ENCODE measurements at places on chromosomes 6 and 20.

DNA sequence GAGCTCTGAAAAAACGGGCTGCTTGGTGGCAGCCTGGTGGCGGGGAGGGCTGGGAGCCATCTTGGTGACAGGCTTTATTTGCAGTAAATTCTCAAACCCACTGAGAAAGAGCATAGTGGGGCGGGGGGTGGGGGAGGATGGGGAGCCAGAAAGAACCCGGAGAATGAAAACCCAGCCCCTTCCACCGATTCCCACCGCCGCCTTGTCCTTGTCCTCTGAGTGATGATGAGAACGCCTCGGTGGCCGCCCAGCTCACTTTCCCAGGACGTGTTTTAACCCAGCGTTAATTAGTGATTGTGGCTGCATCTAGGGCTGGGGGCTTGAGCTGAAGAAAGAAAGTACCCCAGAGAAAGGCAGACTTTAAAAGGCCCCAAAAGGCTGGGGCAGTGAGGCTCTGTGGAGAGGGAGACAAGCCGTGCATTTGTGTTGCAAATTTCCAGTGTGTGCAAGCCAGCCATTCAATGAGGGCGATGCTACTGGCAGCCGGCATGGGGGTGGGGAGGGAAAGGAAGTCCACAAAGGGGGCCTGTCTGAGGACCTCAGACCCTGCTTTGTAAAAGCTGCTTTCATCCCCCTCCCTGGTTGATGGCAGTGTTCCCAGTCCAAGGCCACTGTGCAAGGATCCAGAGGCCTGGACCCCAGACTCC, 6.2 kb upstream of the GHRH start:
- DNase-seq = no peak

DNA sequence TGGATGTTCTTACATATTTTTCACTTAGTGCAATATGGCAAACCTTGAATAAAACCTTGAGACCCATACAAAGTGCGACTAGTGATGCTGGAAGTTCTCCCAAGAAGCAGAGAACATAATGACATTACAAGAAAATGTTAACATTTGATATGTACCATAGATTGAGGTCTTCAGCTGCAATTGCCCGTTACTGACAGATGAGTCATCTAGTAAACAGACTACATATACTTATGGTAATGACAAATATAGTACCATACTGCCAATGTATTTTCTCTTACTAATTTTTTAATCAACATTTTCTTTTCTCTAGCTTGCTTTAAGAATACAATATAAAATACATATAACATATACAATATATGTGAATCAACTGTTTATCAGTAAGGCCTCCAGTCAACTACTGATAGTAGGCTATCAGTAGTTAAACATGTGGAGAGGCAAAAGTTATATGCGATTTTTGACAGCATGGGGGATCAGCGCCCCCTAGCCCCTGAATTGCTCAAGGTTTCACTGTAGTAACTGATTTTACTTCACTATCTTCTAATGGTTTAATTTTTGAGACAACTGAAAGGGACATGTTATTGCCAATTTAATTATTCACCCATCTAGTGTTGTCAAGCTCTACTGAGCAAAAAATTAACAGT, 166.7 kb upstream of the ADGRB3 start:
- DNase-seq = no peak

DNA sequence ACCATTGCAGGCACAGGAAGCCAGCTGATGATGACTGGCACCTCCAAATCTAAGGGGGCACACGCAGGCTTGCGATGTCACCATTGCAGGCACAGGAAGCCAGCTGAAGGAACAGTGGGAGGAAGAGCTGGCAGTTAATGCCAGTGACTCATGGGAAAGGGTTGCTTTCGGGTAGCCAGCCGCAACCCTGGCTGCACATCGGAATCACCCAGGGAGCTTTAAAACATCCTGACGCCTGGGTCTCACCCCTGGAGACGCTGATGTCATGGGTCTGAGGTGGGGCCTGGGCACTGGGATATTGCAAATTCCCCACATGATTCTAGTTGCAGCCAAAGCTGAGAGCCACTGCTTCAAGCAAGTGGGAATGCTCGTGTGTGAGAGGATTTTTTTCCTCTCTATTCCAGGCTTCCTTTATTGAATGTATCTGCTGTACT, 16.1 kb upstream of the CCN6 start:
- no peak for DNase-seq

- DNase-seq = no peak
Measured at GRCh38 chr6:2630359-2630758, 120.4 kb downstream of the MYLK4 start.

DNA sequence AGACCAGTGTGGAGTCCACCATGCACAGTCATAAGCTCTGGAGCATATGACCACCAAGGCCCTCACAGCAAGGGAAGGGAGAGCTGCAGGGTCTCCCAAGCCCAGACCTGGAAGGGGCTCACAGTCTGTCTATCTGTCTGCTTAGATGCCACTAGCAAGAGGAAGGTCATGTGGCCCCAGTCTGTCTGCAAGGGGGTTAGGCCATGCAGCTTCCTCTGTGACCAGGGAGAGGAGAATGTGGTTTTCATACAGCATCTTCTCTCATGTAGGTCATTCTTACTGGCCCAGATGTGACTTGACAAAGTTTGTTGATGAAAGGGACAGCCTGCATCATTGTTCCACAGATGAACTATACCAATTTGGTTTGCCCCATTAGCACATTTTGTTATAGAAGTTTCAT, 260.8 kb downstream of the FARS2 start:
- DNase-seq = no peak

DNA sequence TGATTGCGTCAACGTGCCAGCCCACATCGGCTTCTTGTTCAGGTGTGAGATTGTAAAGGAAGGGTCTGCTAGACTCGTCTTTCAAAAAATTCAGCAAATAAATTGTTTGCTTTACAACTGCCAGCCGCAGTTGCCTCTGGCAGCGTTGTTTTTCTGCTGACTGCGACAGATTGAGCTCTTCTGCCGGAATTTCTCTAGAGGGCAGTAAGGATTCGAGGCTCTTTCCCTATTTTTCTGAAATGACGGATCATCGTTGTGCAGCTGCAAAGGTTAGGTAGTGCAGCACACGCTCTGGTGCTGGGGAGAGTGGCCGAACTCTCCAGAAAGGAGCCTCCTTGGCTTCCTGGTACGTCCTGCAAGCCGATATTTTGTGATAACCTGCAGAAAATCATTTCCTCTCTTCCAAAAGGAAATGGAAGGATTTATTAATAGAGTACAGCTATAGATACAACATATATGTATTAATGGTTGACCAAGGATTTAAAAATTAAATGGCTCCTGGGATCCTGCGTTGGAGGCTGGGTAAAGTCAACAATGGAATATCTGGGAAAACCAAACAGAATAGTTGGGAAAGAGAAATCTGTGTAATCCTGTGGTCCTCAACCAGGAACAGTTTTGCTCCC, 121.9 kb upstream of the ZFP64 start:
- no peak for DNase-seq

DNA sequence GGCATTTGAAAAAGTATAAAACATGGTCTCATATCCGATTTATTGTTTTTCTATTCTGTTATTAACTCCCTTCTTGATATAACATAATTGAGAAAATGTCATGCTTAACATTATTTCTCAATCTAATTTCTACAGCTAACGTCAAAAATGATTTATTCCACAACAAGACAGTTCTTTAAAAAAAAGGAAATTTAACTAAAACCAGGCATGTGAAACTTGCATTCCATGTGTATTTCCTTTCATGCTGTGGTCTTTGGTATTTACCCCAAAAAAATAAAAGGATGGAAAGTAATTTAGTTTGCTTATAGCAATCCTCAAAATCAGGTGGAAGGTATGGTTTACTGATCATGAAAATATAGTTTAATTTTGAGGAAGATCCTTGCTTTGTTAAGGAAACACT, 142.8 kb downstream of the COL21A1 start:
- DNase-seq = no peak

DNA sequence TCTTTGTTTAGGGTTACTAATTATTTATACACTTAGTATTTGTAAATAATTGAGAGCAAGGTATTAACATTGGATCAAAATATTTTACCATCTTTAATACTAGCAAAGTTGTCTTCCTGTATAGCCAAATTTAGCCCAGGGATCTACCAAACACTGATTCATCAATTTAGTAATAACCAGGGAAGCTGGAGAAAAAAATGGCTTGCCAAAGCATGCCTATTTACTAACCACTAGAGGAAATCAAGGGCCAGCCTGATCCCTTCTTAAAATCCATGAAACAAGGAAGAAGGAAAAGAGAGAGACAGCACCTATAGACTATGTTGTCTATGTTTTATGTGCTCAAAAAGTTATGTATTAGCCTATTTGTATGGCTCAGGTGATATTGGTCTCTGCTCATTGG, 450.3 kb upstream of the GJE1 start:
- no peak for DNase-seq

DNA sequence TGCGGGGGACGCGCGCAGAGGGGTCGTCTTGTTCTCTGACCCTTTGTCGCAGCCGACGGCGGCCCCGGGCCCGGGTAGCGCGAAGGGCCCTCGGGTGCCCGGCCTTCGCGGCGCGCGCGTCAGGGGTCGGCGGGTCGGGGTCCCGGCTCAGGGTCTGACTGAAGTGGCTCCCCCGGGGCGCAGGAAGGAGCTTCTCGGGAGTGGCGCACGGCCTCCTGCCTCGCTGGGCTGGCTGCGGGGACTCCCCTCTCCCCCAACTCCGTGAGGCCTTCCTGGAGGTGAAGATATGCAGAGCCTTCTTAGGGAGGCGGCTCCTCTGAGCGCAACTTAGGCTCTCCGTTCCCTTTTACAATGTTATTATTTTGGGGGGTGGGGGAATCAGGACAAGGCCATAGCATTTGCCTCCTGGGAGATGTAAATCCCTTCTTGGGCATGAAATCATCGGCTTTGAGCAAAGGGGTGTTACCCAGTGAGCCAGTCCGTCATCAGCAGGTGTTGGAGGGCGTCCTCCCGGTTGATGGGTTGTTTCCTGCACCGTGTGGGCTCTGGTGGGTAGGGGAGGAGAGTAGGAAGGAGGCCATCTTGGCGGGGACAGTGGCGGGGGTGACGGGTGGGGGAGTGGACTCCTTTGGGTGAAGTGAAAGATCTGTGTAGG, 523 bp downstream of the CDS2 start:
- peak; percentile 79 for DNase-seq

DNA sequence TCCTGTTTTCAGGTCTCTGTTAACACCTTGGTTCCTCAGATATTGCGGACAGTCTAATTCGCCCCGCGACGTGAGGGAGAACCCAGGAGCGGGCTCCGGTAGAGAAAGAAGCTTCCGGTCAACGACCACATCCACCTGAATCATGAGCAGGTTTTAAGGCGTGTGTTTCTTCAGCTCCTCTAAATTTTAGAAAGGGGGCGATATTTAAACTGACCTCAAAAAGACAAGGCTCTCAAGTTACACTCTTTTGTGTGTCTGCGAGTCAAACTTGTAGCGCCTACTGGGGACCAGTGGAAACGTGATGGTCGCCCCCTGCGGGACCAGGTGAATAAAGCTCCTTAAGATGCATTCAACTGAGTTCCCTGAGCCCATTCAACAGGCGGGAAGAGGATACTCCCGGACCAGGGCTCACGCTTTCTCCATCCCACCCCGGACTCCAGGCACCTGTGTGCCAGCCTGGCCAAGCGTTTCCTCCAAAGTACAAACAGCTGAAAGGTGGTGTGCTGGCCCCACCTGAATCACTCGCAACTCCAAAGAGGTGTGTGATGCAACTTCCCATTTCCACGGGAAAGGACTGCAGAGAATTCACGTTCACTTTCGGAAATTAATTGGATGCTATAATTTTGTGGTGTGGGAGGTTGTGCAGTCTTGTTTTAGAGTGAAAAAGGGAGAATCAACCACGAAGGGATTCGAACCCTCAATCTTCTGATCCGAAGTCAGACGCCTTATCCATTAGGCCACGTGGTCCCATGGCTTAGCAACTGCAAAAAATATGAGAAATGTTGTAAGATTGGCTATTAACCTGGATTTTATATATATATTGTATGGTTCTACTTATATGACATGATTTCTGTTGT, 17.0 kb downstream of the GPX5 start:
- DNase-seq = peak; percentile 58

GRCh38 chr6:152979116-152979515, 3.7 kb downstream of the FBXO5 start:
- no peak for DNase-seq

DNA sequence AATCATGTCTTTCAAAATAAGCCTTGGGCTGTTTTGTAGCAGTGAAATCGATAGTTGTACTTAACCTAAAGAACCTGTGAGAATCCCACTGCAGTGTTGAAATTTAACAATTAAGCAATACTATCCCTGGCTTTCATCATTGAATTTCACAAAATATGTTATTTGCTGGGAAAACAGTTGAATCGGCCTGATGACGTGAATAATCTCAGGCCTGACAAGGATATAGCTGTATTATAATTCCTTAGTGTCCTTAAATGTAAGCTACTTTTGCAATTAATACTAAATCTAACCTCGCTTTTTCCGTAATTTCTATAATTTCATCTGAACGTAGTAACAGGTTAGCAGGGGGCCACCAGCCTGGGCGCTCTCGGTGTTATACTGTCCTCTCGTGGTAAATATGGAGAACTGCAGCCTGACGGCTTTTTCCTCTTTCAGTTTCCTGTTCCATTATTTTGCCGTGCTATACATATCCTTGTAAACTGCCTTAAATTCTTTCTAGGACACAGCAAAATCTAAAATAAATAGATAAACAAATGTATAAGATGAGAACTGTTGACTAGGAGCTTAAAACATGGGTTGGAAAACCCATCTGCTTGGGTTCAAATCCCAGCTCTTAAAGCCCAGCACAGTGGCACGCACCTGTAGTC, 24.0 kb downstream of the MTFR2 start:
- peak; percentile 46 for DNase-seq

DNA sequence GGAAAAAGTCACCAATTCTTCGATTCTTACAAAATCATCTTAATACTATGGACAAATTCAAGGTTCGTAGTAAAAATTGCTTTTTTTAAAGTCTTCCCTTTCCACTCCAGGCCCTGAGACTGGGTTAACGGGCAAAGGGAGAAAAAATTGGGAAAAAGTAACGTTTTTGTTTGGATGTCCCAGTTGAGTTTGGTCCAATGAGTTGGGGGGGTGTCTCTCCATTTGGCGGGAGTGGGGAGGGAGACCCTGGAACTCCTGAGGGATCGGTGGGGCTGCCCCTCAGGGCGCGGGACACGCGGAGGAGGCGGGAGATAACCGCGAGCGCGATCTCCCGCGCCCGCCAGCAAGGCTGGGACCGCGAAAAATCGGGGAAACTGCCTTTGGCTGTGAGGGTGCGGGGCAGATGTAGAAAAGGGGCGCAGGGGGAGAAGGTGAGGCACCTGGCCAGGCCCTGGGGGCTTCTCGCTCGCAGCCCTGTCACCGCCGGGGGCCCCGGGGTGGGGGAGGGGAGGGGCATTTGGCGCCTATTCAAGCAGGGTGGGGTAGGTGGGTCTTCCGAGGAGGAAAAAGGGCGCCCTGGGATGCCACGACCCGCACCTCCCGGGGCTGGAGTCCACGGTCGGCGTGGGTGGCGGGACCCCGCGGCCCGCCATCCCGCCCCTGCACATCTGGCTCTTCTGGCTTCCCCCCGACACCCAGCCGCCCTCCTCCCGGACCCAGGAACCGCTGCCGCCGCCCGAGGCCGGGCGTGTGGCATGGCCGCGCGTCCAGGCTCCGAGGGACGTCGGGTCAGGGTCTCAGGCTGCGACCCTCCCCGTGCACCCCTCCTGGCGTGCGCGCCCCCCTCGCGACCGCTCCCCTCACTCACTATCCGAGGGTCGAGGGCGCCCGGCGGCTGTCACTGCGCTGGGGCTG, 595 bp downstream of the FBXO5 start:
- no peak for DNase-seq

All from central memory CD4-positive, alpha-beta T cell (primary cell).